Right lung (tissue), 10 donors: ENCODE measurements at places on chromosomes 11 and 22. TPM values are rescaled to one million over a fixed set of nuclear protein-coding genes. Genes with fewer than 3 reads are reported as not detected.
A peak's percentile ranks its signal among the peaks of the same experiment; 100 is the strongest.

DNA sequence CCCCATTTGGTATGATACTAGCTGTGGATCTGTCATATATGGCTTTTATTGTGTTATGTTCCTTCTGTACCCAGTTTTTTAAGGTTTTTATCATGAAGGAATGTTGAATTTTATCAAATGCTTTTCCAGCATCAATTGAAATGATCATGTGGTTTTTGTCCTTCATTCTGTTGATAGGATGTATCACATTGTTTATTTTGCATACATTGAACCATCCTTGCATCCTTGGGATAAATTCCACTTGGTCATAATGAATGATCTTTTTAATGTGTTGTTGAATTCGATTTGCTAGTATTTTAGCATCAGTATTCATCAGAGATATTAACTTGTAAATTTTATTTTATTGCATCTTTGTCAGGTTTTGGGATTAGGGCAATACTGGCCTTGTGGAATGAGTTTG, 31.1 kb downstream of the TAF1D start:
- no peak for DNase-seq

DNA sequence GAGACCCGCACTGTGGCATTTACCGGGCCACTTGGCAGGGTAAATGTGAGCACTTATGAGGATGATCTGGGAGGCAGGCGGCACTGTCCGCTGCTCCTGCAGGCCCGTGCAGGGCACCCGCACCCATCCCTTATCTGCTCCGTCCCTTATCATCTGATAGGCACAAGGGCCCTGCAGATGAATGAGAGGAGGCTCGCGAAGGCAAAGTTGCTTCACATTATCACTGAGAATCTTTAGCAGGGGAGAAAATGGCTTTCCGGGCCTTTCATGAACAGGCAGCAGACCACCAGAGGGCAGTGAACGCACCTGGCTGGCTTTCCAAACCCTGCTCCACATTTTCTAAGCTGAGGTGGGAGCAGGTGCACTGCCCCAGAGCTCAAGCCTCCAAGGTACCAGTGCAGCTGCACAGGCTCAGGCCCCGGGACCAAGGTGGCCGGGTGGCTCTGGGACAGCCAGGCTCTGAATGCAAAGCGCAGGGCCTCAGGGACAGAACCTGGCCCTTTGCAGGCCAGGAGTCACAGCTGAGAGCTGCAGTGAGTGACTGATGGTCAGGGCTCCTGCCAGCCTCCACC, 165.6 kb downstream of the SHANK2 start:
- DNase-seq = peak; percentile 19

GRCh38 chr11:19597206-19597605, 115.4 kb upstream of the NAV2 start:
- no peak for DNase-seq

DNA sequence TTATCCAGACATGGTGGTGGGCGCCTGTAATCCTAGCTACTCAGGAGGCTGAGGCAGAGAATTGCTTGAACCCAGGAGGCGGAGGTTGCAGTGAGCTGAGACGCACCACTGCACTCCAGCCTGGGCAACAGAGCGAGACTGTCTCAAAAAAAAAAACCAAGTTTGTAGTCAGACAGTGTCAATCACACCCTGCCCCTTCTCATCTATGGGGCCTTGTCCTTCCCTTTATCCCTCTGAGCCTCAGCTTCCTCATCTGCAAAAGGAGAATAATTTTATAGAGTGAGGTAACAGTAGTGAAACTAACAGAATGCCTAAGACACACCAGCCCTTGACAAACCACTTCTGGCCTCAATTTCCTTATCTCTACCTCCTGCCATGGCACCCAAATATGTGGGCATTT, 10.7 kb downstream of the BCL9L start:
- DNase-seq = no peak

DNA sequence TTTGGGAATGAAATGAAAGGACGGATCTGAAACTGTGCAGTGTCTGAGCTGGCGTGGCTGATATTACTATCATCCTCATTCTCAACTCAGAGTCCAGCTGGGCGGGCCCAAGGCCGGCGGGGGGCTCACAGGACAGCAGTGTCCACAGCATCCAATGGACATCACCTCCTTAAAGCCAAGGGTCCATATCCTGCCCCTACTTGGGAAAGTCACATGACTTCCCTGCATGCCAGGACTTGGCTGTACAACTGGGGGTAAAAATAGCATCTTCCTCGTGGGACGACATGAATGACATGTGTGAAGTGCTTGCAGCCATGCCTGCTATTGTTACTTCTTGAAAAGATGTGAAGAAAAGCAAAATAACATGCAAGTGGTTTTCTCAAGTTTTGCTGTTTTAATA, 82.3 kb downstream of the TRMU start:
- no peak for DNase-seq

- no peak for DNase-seq
Measured at GRCh38 chr22:33883961-33884808, 36.1 kb downstream of the LARGE1 start.

DNA sequence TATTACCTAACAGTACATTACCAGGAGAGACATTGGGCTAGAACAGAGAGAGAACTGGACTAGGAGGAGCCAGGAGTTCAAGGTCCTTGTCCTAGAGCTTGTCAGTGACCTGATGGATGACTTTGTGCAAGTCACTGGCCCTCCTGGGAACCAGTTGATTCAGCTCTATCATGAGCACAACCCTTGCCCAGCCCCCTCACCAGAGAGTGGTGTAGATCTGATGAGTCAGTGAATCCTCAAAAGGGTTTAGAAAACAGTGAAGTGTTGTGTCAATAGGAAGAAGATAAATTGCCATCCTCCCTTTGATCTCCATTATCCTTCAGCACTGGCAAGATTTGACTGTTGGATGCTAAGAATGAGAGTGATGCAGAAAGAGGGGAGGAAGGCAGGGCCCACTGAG, 24.3 kb downstream of the NEU3 start:
- DNase-seq = no peak

DNA sequence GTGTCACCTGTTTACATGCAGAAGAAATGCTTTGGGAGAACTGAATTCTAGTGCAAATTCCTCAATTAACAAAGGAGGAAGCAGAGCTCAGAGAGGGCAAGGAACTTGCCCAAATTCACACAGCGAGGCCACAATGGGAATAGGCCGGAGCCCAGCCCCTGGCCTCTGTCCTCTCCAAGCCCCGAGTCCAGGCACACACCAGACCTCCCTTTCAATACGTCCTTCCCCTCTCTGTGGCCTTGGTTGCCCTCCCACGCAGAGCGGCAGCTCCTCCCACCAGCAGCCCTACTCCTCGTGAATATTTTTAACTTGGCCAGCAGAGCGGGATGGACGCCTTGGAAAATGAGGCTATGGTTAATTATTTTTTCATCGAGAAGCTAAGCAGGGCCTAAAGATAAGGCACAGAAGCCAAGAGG, 1.6 kb upstream of the CARD10 start:
- no peak for DNase-seq

DNA sequence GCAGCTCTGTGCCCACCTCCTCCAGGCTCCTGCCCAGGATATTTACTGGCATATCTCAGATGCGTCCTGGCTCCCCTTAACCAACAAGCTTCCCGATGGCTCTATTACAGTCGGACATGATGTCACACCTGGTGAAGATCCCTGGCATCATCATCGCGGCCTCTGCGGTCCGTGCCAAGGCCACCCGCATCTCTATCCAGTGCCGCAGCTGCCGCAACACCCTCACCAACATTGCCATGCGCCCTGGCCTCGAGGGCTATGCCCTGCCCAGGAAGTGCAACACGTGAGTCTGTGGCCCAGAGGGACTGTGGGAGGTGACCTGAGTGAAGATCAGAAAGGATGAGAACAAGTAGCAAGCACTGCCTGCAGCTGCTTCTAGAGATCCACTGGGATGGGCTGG, 6.5 kb downstream of the MCM5 start:
- DNase-seq = no peak

GRCh38 chr11:35036639-35037038, 102.3 kb upstream of the CD44 start:
- no peak for DNase-seq

- no peak for DNase-seq
Measured at GRCh38 chr11:67265633-67266448, 432 bp upstream of the GRK2 start.

- no peak for DNase-seq
Measured at GRCh38 chr11:20211691-20212090, 51.4 kb upstream of the DBX1 start.

GRCh38 chr11:9153651-9154050, 62.3 kb upstream of the SCUBE2 start:
- DNase-seq = no peak

- no peak for DNase-seq
Measured at GRCh38 chr11:65243797-65244196, 18.0 kb upstream of the POLA2 start.

DNA sequence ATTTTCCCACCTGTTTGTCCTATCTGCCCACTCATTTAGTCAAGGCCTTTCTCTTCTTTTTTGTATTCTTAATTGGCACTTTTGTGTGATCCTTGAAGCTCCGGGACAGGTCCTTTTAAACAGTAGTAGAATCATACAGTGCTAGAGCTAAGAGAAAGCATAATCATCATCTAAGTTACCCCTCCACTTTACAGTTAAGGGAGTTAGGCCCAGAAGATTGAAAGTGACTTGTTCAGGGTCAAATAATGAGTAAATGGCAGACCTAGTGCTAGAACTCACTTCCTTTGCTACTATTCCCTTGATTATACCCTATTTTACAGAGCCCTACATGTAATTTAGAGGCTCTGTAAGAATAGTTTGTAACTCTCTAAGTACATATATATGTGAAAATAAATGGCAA, 2.5 kb downstream of the USP47 start:
- DNase-seq = no peak

- no peak for DNase-seq
Measured at GRCh38 chr11:76919467-76919866, 58.7 kb downstream of the ACER3 start.

GRCh38 chr11:12246147-12246546, 131.2 kb upstream of the PARVA start:
- no peak for DNase-seq

DNA sequence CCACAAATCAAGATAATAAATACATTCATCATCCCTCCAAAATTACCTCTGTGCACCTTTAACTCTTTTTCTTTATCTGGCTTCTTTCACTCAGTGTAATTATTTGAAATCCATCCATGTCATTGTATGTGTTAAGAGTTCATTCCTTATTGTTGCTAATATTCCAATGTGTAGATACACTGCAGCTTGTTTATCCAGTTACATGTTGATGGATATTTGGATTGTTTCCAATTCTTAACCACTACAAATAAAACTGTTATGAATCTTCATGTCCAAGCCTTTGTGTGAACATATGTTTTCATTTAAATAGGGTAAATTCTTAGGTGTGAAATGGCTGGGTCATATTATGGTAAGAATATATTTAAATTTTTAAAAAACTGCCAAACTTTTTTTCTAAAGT, 323.3 kb upstream of the NCAM1 start:
- no peak for DNase-seq

PGGHG gene
- polyA plus RNA-seq = 12.3 TPM

F2 gene
- not detected for polyA plus RNA-seq

KCNE3 gene
- polyA plus RNA-seq = 15.5 TPM

KRTAP5-10 gene
- 0.10 TPM for polyA plus RNA-seq
